H9 (cell line): ENCODE measurements at places on chromosomes 16 and 17. TPM values are rescaled to one million over a fixed set of nuclear protein-coding genes. Genes with fewer than 3 reads are reported as not detected.

Gene CDH13
- 1.5 and 2.4 TPM in 2 replicates for total RNA-seq

Gene HS3ST6
- not detected in 2 replicates for total RNA-seq

Gene NOG
- total RNA-seq = not detected in 2 replicates

Gene ALOX12
- total RNA-seq = 0.81 and 1.9 TPM in 2 replicates

Gene TPSD1
- not detected in 2 replicates for total RNA-seq
